ENCODE measurements at places on chromosomes 3 and 15. TPM values are rescaled to one million over a fixed set of nuclear protein-coding genes. Genes with fewer than 3 reads are reported as not detected.

DNA sequence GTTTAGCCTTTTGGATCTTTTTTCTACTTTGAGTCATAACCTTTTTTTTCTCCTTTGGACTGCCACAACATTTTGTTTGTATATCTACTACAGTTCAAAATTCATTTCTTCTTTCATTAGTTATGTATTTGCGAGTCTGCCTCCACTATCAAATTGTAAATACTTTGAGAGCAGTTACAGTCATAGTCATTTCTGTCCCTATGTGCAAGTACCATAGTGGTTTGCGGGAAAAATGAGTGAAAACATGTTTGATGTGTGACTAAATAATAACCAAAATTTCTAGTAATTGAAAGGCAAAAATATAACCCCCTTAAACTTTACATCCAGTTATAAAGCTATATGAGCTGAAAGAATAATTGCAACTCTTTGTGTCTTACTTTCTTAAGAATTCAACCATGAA is 45.8 kb upstream of the CCDC50 start:
- no peak for DNase-seq

PCLAF gene
- total RNA-seq: 54.7 TPM

DNA sequence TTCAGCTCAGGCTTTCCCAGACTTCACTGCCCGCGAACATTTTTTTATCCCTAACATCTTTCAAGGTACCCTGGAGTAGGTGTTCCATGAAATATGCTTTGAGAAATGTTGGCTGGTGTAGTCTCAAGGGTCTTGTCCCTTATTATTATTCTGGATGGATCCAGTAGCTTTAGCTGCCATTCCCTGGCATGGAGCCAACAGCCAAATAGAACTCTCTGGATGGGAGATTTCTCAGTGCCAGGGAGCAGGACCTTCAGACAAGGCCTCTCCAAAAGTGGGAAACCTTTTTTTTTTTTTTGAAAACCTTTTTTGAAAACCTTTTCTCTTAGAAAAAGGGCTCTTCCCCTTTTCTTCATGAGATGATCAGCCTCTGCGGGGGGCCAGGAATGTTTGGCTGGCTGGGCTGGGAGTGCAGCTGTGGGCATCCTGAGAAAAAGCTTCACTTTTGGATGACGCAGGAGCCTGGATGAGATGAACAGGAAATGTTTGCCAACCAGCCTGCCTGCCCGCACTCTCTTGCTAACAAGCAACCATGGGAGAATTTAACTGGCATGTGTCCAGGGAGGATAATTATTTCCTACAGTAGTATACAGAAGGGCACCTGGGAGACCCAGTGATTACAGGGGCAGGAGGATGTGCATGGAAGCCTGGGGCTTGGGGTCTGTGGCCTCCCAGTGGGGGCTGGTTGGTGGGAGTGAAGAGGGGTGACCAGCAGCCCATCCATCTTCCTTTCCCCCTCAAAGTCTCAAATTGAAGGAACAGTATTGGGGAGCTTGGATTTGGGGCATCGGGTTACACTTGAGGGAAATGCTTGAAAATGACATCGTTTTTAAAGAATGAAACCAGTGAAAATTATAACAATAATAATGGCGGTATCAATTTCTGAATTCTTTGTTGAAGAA is 109.1 kb upstream of the LRIG1 start:
- DNase-seq: no peak

DNA sequence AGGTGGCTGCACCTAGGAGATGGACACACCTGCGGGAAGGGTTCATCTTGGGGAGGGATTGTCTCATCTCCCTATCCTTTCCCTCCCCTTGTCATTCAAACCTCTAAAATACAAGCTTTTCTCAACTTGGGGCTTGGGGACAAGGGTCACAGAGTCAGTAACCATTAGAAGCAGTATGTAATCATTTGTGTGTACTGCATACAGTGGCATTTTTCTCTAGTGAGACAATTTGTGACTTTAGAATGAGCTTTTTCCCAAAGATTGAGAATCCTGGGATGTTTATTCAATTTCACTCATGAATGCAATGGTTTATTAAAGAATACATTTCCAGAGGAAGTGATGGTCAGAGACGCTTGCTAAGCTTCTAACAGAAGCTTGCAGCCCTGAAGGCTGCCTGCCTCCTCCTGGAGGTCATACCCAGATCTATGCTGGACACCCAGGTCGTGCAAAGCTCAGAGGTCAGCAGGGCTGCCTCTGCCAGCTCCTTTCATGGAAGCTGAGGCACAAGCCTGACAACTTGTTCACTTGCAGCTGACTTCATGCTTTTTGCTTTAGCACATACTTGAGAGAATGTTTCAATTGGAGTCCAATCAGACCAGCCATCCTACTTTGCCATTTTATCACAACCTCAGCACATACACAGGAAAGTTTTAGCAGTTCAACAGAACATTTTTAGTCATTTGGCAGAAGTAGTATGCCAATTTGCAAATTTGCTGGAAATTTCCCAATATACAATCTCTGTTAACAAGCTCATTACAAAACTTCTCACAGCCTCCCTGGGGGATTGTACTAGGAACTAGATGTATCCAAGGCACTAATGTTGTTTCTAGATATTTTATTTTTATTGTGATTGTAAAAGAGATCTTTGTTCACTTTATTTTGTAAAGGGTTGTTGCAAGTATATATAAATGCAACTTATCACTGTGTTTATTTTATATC is 25.6 kb upstream of the ALDH1L1 start:
- DNase-seq: no peak

GRCh38 chr3:64888165-64888564 is 200.4 kb upstream of the ADAMTS9 start:
- DNase-seq: no peak

ABHD6 gene
- 5.8 TPM for total RNA-seq

DNA sequence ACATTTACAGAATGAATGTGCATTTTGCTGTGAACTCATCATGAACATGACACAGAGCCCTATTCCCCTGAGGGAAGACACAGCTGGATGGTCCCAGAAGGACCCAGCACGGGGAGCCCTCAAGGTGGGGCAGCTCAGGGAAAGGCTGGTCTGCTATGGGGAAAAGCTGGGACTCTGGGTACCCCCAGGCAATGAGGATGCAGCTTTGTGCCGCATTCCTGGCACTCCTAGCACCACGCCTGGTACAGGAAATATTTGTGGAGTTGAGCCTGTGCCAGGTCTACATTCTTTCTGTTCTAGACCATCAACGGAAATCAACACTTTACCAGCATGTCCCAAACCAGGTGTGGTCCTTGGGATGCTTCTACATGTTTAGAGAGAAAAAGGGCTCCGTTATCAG is 74.0 kb downstream of the SRGAP3 start:
- no peak for DNase-seq

DNA sequence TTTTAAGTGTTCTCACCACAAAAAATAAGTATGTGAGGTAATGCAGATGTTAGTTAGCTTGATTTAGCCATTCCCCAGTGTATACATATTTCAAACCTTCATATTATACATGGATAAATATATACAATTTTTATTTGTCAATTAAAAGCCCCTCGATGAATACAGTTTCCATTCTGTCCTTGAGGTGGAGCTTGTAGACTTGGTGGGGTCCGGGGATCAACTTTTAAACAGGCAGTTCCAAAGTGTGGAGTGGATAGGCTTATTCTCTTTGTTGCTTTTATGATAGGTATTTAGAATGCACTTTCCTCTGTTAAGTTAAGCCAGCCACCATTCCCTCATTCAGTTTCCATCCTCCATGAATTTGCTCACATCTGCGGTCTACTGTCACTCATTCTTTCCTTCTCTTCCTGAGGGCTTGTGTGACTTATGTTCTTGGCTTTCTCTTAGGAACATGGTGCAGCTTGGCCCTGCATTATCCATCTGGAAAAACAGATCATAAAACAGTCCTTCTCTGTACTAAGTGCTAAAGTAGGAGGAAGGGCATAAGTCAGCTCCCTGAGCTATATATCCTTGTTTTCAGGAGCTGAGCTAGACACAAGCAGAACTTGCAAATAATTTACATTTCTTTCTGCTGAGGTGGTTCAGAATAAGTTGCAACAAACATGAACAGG is 149.1 kb downstream of the NFKBIZ start:
- DNase-seq: peak; percentile 8

DNA sequence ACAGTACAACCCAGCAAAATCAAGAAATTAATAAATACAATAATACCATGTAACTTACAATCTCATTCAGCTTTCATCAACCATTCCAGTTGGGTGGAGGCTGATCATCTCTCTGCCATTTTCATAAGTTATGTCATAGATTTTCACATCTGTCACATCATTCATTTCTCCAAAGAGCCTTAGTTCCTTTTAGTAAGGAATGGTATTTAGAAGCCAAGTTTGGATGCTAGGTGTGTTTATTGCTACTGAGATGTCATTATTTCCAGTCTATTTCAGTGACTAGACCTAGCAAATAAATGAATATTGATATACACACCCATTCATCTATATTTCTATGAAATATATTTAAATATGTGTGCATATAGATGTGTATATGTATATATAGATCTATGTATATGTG is 2.7 kb upstream of the UBL7 start:
- DNase-seq: no peak

ARHGEF3 gene
- total RNA-seq: 11.5 TPM

DNA sequence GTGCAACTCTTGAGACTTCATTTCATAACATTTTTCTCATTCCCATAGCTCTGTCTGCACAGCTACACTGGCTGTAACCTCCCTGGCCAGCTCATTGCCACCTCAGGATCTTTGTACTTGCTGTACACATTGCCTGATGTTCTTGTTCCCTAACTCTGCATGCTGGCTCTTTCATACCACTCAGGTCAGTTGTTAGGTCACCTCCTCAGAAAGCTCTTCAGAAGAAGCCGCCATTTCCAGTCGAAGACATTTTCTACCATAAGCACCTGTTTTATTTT is 176.2 kb downstream of the AKAP13 start:
- DNase-seq: no peak

DNA sequence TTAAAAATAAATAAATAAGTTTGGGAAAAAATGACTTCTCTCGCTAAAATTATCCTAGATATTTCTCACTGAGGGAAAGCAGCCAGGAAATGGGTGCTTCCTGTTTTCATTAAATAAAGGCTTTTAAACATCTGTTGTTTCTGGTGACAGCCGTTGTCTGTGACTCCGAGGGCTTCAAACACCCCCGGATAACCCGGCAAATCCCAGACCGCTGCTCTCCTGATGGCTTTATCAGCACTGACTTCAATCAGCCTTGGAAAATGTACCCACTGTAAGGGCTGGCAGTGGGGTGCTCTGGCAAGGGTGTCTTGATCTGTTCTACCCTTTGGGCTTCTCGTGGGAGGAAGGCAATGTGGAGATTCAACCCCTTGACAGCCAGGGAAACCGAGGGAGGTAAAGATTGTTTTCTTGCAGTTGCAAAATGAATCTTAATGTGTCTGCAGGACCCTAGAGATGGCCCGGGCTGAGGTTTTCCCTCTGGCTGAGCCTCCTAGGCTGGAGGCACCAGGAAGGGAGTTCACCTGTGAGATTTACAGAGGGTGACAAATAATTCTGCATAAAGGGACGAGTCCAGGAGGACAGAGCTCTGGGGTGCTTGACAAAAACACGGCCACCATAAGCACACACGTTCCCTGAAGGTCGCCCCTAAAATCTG is 33.6 kb upstream of the SEC13 start:
- DNase-seq: no peak

CCNB2 gene
- 65.2 TPM for total RNA-seq

GRCh38 chr3:8709287-8709686 is 24.3 kb upstream of the CAV3 start:
- no peak for DNase-seq

GRCh38 chr3:128282380-128283196 is 129.3 kb downstream of the EEFSEC start:
- DNase-seq: no peak

GRCh38 chr3:71250026-71250425 is 333.5 kb downstream of the FOXP1 start:
- no peak for DNase-seq

DNA sequence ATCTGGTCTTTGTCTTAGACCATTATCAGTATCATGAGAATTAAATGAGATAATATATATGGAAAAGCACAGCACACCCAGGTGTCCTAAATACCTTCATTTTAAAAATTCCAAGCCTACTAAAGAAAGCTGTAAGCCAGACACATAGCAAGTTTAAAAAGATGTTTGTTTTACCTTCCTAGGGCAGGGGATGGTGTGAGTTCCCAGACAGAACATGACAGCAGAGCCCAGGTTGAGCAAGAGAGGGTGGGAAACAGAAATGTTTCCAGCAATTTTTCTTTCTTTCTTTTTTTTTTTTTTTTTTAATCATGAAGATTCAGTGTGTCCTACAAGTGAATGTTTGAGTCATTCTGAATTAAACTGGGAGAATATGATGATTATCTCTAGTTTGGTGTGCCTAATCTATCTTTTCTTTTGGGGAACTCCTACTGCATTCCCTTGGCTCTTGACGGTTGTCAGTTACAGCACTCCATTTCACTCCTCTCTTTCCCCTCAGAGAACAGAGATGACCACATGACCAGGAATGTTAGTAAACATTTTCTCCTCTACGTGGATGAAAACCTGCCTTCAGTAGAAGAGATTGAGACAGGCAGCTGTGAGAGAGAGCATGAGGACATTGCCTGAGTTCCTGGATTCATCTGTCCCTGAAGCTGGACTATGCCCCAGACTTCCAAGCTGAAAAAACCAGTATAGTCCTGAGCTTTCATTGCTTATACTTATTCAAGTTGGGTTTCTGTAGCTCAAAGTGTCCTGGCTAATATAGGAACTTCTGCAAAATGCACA is 54.5 kb upstream of the ARL14 start:
- no peak for DNase-seq

DNA sequence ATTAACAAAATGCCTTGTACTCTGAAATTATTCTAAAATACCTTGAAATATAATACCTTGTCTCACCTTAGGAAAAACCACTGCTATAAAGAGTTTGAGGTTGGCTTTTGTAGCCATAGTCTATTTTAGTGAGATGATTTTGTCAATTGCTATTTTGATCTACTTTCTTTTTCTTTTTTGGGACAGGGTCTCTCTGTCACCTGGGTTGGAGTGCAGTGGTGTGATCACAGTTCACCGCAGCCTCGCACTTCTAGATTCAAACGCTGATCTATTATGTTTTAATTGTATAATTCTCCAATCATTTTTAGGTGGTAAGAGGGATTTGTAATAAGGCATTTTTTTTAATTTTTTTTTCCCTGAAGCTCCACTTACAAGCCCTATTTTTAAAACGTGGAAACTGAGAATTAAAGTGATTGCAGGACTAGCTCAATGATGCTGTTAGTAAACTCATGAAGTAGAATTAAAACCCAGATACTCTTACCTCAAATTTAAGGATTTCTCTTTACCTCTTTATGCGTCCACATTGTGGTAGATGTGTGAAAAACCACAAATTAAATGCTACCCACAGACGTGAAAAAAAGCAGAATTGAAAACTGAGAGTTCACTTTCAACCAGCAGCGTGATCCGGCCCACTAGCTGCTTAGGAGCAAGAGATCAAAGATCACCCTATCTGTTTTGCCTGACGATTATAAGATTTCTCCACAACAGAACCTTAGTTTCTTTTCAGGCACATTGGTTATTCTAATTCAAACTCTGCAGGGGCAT is 384.2 kb downstream of the CGGBP1 start:
- DNase-seq: no peak

LSMEM2 gene
- total RNA-seq: not detected

- DNase-seq: peak; percentile 84
Observed at GRCh38 chr15:55279746-55280351, 9.8 kb downstream of the RAB27A start.
